ENCODE measurements at places on chromosomes 5 and 9.

- no peak for DNase-seq
Observed at GRCh38 chr5:39761199-39761950, 336.6 kb upstream of the DAB2 start.

DNA sequence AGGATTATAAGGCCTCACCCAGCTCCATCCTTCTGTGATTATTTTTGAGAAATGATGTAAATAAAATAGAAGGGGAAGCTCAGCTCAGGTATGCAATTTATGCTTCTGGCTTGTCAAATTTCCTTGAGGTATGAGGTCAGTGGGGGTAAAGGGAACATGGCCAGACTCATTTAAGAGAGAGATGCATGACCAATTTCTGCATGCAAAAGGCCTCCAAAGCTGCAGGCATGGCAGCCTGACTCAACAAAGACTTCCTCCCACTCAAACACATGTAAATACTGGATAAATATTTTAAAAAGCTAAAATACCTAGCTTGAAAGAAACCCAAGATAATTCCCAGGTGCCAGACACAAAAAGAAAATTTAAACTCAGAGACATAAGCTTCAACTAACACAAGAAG is 101.4 kb upstream of the SLC1A3 start:
- DNase-seq: no peak

DNA sequence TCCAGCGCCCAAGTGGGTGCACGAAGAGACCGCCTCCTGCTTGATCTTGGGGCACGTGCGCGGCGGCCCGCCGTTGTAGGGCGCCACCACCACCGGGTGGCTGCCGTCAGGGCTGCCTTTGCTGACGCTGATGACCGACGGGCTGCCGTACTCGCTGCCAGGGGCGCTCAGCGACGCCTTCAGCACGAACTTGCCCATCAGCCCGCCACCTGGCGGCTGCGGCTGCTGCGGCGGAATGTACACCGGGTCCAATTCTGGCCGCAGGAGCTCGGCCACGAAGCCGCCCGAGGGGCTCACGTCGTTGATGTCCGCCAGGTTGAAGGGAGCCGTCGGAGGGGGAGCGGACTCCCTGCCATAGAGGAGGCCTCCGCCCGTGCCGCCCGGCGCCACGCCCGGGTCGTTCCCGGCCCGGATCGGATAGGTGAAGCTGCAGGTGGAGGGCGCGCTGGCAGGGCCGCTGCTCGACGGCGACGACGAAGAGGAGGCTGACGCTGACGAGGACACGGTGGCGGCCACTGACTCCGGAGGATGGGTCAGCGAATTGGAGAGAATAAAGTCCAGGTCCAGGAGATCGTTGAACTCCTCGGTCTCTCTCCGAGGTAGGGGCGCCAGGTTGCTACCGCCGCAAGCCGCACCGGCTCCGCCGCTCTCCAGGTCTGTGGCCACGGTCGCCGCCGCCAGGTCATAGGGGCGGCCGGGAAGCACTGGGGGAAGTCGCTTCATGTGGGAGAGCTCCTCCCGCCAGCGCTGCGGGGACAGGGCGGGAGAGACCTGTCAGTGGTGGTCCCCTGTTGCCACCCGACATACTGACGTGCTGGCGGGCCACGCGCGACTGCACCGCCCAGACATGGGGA is 1.8 kb downstream of the KLF4 start:
- peak; percentile 10 for DNase-seq

- no peak for DNase-seq
Observed at GRCh38 chr9:16386007-16386826, 484.3 kb downstream of the BNC2 start.

DNA sequence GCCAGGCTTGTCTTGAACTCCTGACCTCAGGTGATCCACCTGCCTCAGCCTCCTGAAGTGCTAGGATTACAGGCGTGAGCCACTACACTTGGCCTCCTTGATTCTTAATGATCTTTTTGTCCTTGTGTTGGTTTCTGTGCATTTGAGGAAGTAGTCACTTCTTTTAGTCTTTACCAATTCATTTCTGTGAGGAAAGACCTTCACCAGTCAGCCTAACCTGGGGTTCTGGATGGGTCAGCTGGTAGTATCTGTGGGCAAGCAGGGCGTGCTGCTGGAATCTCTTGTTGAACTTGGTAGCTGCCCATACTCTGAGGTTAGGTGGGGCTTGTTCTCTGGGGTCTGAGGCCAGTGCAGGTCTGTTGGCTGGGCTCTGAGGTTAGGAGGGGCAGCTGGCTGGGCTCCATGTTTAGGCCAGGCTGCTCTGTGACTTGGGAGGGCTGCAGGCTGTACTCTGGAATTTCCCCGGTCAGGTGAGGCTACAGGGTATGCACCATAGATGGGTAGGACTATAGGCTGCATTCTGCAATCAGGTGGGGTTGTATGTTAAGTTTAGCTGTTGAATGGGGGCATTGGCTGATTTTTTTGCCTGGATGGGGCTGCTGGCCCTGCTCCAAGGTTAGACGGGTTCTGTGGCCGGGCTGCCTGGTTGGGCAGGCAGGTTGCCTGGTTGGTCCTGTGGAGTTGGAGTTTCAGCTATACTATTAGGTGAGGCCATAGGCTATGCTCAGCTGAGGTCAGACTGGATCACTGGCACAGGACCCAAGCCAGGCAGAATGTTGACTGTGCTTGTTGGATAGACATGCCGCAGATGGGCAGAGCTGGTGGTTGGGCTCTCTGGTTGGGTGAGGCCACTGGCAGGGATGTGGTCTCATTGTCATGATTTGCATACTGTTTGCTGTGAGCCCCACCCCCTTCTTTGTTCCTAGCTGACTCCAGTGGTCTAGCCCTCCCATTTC is 19.2 kb downstream of the UBAP1 start:
- no peak for DNase-seq

DNA sequence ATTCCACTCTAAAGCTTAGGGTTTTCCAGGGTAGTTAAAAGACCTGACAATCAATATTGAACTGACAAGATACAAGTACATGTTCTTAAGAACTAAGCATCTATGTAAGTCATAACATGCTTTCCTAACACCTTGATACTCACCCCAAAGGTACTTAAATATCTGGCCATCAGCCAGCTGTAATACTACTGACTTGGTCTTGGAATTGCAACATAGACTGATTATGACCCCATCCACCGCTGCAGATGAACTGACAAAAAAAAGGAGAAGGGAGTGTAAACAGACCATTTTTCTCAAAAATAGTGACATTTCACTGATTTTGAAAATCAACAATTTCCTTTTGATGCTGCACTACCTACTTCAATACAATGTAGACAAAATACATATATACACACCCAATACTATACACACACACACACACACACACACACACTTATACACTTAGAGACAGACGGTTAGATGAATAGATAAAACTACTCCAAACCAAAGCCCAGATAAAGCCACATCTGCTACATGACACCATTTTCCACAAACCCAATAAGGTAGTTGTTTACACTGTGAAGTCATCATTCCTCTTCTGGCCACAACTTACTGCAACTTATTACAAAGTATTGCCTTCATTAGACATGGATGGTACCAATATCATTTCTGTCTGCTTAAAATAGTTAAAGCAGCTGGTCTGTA is 30.4 kb downstream of the ELP1 start:
- DNase-seq: no peak
